Activated naive CD4-positive, alpha-beta T cell treated with anti-CD3 and anti-CD28 coated beads, Interleukin-2, amount 50 U/mL, for 16 hours (primary cell): ENCODE measurements at places on chromosomes 5 and 9.

DNA sequence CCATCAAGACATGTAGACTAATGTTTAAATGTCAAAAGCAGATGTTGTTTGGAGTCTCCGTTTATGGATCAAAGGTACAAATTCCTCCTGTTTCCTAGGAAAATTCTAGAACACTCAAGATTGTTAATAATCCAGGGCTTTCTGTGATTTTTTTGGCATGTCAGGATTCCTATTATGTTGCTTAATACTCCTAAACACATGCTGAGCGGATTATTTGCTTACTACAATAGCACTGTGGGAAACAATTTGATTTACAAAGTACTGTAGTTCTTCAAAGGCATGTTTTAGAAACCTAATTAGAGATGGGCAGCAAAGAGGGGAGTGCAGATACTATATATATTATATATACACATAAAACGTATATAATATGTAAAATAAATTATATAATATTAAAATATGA lies 19.0 kb upstream of the SCAMP1 start:
- DNase-seq, result no peak

GRCh38 chr5:154380263-154380662 lies 65.5 kb upstream of the SAP30L start:
- no peak for DNase-seq

DNA sequence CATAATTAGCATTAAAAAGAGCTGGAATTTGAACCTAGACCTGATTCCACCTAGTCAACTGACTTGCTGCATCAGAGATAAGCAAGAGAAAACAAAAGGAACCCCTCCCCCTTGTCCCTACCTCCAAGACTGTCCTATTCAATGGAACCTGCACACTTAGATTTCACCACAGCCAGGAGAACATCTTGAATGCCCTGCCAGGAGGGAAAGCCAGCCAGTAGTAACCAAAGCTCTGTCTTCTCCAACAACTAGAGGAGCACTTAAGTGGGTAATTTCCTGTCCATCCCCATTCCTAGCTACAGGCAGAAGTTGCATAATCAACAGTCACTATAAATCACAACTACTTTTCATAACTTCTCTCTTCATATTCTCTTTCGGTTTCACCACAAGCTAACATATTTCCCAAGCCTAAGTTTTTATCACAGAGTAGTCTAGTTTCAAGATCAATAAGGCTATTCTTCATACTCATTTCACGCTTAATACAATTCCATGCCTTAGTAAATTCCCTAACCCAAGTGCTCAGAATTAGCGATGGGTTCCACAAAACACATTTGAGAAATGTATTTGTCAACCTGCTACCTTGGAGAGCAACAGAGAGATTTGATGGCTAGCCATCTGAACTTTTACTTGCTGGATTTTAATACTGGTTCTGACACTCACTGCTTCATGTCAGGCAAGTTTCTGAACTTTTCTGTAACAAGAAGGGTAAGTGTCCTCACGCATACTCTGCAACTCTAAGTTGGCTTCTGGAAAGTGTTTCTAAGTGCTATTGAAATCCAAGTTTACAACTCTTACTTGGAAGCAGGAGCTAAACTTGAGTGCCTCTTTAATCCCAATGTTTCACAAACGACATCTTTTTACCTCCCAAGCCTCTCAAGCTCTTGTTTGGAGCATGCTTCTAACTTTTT lies 2.0 kb downstream of the DENND1A start:
- no peak for DNase-seq

GRCh38 chr5:140224658-140225057 lies 49.7 kb downstream of the CYSTM1 start:
- no peak for DNase-seq

GRCh38 chr9:113581865-113582697 lies 118.6 kb downstream of the RGS3 start:
- DNase-seq, result peak; percentile 70

DNA sequence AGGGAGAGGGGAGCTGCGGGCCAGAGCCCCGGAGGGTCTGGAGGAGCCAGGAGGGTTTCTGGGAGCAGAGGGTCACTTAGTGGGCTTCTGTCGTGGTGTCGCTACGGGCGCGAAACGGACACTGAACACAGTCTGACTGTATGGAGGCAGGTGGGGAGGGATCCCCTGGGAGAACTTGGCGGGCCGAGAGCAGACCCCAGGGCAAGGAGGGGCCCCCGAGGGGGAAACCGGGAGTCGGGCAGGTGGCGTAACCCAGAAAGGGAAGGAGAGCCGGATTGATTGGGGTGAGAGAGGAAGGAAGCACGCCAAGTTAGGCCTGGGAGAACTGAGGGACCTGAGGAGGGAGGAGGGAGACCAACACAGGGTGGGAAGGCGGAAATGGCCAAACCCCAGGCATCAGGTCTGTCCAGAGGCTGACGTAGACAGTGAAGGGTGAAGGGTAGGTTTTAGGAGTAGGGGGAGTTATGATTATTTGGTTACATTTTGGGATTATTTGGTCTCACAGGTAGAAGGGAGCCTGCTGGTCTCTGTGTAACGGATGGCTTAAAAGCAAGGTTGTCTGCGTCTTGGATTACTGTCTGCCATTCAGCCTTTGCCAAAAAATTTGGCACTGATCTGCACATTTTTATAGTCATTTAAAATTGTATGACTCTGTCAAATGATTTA lies 3.3 kb upstream of the MSMP start:
- DNase-seq, result no peak

GRCh38 chr9:128006332-128006996 lies 25.7 kb upstream of the EEIG1 start:
- peak; percentile 51 for DNase-seq

- DNase-seq, result no peak
These were observed 9.4 kb downstream of the TSC1 start for GRCh38 chr9:132935026-132935425.

GRCh38 chr5:159341906-159342310 lies 11.6 kb upstream of the IL12B start:
- no peak for DNase-seq

- DNase-seq, result no peak
These were observed 30.5 kb downstream of the C7 start for GRCh38 chr5:40939753-40940152.

DNA sequence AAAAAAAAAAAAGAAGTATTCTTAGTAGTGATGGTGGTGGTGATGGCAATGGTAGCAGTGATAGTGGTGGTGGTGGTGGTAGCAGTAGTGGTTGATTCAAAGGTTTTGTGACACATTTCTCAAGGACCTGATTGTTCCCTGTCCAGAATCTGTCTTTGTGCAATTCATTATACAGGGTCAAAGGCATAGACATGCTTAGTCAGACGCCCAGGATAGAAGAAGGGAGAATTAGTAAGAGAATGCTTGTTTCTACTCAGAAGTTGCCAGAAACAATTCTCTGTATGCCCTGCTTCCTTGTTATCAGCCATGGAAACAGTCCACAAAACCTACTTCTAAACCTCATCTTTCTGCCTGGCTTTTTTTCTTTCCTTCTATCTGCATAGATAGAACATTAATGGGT lies 89.4 kb downstream of the SLC44A1 start:
- DNase-seq, result no peak

- no peak for DNase-seq
These were observed 428.4 kb upstream of the MPDZ start for GRCh38 chr9:13707612-13708576.

- no peak for DNase-seq
These were observed 361.3 kb upstream of the PTGER4 start for GRCh38 chr5:40318395-40318794.

- no peak for DNase-seq
These were observed 95.8 kb downstream of the ALDH1A1 start for GRCh38 chr9:72856972-72857623.

DNA sequence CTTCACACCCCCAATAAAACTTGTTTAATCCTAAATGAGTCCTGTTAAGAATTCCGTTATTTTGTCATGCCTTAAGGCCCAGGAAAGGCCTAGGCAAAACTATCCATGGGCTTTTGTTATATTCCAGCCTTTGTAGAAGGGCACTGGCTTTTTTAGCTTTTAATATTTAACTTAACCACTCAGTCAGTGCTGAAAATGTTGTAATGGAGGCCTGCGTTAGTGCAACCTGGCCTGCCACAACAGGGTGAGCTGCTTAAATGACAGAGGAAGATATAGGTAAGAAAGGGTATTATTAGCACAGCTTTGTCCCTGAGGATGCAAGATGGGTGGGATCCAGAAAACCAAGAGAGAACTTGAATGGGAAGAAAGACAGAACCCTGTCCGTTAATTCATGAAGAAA lies 40.2 kb upstream of the PCAT7 start:
- DNase-seq, result no peak

GRCh38 chr5:10192309-10192708 lies 57.4 kb downstream of the ATPSCKMT start:
- DNase-seq, result no peak

GRCh38 chr9:77531400-77531799 lies 116.7 kb downstream of the GNA14 start:
- no peak for DNase-seq

DNA sequence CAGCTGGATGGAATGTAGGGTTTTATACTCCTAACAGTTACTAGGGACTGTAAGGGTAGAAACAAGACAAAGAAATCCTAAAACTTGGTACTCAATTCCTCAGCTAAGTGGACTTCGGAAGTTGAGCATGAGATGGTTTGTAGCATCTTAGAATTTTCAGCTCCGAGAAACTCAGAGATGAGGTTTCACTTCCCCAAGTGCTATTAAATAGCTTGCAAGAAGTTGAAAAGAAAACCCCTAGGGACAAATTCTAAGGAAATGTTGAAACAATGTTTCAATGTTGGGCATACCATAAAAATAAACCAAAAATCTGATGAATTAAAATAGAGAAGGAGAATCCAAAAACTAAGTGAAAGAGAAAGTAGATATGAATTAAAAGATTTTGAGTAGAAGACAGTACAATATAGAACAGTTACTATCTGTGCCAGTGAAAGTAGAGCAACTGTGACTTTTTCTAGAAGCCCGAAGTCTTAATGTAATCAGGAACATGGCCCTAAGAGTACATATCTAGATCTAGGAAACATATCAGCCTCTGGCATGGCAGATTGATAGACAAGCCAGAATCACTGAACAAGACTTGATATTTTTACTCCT lies 308.6 kb upstream of the RGMB start:
- no peak for DNase-seq

DNA sequence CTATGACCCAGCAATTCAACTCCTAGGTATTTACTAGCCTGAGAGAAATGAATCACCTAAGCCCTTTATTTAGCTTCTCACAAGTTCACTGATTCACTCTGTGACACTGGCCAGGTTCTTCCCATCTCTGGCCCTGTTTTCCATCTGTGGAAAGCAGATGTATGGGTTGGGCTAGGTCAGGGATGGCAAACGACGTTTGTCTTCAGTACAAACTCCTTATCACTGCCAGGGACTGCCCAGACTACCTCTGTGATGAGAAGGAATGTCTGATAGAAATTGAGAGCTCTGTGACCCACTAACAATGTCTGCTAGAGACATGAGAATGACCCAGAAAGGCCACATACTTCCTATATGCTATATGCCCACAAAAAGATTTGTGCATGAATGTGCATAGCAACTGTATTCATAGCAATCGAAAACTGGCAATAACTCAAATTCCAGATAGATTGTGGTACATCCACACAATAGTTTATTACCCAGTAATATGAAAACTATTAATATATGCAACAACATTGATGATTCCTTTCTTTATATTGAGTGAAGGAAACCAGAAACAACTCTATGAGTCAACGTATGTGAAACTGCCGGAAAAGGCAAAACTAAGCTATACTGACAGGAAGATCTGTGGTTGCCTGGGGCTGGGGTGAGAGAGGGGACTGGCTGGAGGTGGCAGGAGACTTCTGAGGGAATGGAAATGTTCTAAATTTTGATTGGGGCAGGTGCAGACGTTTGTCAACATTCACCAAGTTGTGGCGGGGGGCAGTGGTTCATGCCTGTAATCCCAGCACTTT lies 32.0 kb upstream of the ADAM19 start:
- DNase-seq, result peak; percentile 22

- no peak for DNase-seq
These were observed 20.8 kb downstream of the CPLX2 start for GRCh38 chr5:175892015-175892800.

DNA sequence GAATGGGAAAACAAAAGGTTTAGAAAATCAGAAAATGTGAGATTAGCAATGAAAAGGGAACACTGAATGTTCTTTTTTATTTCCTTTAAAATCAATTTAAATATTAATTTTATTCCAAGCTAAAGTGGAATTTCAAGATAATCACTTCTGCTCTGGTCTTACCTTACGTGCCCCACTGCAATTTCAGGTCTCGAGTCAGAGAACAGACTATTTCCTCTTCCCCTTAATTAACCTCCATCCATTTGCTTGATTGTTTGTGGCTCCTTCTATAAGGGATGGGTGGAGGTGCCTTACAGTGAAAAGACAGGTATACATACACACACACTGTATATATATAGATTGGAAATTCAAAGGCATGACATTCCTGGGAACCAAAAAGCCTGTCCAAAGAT lies 137.1 kb downstream of the SUSD1 start:
- no peak for DNase-seq

DNA sequence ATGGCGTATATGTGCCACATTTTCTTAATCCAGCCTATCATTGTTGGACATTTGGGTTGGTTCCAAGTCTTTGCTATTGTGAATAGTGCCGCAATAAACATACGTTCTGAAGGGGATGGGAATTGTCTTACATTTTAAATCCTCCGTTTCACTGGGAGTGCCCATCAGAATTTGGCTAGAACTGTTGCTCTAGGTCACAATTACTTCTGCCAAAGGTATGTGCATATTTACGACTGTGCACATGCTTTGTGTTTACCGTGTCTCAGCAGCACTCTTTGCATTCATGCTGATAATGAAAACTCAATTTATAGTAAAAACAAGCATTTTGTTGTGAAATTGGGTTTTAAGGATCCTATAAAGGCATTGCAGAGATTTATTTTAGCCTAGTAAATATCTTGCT lies 151.9 kb upstream of the ZNF618 start:
- DNase-seq, result no peak

GRCh38 chr5:31935496-31936369 lies 238.4 kb downstream of the GOLPH3 start:
- DNase-seq, result no peak

DNA sequence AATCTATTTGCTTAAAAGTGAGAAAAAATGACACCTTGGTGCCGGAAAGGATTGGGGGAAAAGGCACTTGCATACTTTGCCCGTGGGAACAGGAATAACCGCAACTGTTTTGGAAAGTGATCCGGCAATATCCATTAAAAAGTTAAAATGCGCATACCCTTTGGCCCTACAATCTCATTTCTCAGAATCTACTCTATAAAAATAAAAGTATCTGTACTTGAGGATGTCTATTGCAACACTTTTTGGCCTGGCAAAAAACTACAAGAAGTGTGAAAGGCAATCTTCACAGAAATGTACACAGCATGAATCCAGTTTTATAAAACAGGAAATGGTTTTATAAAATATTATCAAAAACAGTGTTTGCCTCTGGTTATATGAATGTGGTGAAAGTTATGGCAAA lies 58.3 kb upstream of the NFIL3 start:
- DNase-seq, result no peak

DNA sequence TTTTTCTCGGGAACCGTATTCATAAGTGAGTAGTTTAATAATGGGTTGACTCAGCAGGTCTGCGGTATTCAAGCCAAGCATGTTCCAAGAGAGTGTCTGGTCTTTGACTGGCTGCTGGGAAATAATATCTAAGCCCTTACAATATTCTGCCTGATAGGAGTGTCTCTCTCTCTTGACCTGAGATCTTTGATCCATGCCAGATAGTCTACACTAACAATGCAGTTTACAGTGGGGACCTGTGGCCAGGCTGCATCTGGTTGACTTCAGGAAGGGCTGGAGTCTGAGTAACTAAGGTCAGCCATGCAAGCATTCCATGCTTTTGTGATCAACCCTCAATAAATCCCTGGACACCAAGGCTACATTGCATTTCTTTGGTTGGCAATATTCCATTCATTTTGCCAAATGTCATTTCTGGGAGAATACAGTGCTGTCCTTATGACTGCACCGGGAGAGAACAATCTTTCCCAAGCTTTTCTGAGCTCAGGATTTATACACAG lies 195.5 kb downstream of the SEMA5A start:
- DNase-seq, result no peak
